ENCODE measurements at places on chromosomes 11 and 22.

- DNase-seq, result no peak
Observed at GRCh38 chr11:38005597-38005996, 1407.6 kb upstream of the RAG2 start.

- peak; percentile 95 for DNase-seq
Observed at GRCh38 chr22:19122143-19122751, at the start of gene DGCR2. DGCR2 (minus strand) TSS chr22:19122412; CDS start chr22:19122206, 206 bp downstream.

- DNase-seq, result no peak
Observed at GRCh38 chr11:74696500-74696899, 34.7 kb downstream of the CHRDL2 start.

- DNase-seq, result no peak
Observed at GRCh38 chr11:1927026-1927847, 7.7 kb downstream of the TNNT3 start.

- DNase-seq, result no peak
Observed at GRCh38 chr11:8699903-8700302, 17.3 kb downstream of the RPL27A start.

GRCh38 chr11:32171445-32171844, 80.6 kb downstream of the RCN1 start:
- no peak for DNase-seq

DNA sequence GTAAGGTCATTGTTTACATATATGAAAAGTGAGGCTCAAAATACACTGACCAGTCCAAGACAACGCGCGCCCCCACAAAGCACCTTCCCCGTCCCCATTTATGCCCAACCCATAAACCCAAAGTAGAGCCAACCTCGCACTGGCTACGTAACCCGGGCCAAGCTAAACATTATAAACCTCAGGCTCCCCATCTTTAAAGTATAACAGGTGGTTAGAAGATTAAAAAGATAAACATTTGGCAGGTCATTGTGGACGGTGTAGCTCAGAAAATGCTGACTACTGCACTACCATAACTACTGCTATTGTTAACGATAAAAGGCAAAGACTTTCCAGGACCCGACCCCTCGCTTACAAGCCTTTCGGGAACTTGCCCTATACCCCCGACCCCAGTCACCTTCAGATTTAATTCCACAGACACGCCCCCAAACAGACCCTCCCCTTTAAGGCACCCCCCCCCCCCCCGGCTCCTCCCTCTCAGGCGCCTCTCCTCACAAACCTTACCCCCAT, 470 bp downstream of the NUMA1 start:
- DNase-seq, result no peak

- no peak for DNase-seq
Observed at GRCh38 chr11:95100191-95100648, 10.6 kb downstream of the ENDOD1 start.

DNA sequence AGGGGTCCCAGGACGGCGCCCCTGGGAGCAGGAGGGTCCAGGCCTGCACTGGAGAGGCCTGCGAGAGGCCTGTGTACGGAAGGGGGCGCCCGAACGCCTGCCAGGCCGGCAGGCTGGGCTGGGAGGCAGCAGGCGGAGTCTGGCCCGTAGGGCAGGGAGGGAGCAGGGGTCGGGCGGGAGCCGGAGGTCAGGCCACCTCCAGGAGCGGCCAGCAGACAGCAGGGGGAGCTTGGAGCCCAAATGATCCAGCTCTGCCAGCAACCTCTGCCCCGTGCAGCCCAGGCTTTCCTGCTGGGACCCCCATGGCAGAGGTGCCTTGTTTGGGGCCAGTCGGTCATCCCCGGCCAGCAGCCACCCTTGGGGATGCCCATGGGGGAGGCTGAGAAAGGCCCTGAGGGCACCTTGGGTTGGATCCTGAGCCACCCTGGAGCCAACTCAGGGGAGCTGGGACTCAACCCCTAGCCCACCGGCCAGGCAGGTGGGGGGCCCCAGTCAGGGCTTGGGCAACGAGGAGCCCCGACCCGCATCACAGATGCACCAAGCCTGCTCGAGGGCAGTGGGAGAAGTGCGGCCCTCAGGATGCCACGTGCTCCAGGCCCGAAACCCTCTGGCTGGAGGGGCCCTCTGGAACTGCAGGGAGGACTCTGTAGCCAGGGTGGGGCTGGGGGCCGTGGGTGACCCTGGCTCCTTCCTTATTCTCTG, 9.6 kb upstream of the SYT8 start:
- DNase-seq, result no peak

DNA sequence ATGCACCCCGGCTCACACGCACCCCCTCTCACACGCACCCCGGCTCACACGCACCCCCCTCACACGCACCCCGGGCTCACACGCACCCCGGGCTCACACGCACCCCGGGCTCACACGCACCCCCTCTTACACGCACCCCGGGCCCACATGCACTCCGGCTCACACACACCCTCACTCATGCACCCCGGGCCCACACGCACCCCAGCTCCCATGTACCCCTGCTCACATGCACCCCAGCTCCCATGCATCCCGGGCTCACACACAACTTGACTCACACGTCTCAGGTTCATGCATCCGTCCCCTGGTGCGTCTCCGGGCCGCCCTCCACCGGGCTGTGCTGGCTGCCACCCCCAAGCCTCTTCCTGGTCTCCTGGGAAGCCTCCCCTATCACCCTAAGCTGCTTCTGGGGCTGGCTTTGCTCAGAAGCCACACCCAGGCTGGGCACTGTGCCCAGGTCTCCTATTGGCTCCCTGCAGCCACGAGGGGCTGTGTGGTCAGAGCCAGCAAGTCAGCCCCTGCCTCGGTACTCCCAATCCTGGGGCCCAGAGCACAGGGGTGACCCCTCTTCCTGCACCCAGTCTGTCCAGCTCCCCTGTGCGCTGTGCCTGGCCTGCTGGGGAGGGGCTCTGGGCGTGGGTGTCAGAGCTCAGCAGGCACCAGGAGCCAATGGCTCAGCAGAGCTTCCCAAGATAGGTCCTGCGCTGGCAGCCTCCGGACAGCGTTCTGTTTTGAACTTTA, 16.9 kb downstream of the TSPAN4 start:
- no peak for DNase-seq

DNA sequence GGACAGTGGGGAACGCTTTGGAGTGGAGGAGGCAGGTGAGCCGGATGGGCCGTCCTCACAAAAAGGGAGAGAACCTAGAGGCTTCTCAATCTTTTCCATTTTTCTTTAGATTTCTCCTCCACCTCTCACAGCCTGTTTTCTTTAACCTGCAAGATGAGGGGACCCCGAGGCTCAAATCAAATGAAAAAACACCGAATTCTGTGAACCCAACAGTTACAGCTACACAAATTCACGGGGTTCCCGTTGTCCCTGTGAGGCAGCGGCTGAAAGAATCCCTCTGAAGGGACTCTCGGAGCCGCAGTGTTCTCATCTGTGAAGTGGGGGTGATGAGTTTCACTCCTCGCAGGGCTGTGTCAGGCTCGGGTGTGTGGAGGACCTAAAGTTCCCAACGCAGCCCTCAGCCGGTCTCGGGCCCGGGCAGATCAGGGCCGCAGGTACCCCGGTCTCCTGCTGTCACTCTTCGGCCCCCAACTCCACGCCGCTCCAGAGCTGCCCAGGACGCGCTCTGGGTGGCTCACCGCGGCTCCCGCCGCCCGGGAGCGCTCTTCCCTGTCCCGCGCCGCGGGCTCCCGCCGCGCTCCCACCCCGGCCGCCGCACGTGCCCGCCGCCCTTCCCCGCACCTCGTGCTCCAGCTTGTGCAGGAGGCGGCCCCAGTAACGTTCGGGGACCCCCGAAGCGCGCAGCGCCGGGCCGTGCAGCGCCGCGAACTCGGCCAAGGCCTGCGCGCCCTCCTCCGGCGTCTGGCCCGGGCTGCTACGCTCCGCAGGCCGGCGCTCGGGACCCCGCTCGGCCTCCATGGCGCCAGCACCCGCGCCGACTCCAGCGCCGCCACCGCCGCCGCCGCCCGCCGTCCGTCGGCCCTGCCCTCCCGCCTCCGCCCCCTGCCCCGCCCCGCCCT, at the start of gene TTLL12:
Gene TTLL12 (minus strand): TSS at position 863 of the 899 bp plus-strand sequence. CDS start 65 bp downstream, at position 798.
- peak; percentile 52 for DNase-seq

- no peak for DNase-seq
Observed at GRCh38 chr11:74094393-74094792, 76.4 kb downstream of the C2CD3 start.

DNA sequence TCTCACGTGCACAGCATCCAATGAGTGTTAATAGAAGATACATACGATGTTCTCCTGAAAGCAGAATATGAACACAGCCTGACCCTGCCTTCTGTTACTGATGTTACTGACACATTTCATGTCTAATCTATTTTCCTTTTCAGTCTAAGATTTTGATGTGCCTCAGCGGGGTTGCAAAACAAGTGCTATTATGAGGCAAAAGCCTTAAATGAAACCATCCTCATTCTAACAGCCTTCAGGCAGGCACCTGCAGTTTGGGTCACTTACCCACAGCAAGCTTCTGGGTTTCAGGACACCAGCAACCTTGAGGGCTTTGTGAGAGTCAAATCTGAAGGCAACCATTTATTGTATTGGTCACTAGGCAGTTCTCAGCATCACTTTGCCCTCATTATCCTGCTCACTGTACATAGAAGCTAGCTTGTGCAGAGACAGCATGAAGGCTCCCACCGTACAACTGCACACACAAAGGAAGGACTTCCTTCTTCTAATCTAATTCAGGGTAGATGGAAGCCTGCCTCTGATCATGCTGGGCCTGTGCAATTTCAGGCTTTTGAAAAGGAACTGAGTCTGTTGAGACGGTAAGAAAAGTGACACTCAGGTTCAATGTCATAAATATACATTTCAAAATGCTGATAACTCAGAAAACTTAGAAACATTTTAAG, 183.2 kb upstream of the PITPNB start:
- DNase-seq, result no peak

DNA sequence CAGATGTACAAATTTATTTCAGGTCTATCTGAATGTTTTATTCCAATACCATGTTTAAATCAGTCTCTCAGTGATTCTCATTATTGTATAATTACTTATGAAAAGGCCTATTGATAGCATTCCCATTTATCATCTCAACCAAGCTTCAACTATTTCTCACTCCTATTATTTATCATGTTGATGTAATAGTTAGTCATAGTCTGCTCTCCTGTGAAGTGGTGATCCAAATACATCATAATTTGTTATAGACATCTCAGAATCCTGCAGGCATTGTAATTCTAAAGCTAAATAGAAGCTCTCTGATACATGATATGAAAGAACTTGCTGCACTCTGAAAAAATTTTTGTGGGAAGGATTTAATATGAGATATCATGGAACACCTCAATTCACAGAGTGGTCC, 21.8 kb upstream of the OR8G1 start:
- DNase-seq, result no peak

GRCh38 chr11:70860888-70861287, 391.5 kb downstream of the SHANK2 start:
- no peak for DNase-seq

- no peak for DNase-seq
Observed at GRCh38 chr22:47371263-47372090, 609.0 kb downstream of the TBC1D22A start.

DNA sequence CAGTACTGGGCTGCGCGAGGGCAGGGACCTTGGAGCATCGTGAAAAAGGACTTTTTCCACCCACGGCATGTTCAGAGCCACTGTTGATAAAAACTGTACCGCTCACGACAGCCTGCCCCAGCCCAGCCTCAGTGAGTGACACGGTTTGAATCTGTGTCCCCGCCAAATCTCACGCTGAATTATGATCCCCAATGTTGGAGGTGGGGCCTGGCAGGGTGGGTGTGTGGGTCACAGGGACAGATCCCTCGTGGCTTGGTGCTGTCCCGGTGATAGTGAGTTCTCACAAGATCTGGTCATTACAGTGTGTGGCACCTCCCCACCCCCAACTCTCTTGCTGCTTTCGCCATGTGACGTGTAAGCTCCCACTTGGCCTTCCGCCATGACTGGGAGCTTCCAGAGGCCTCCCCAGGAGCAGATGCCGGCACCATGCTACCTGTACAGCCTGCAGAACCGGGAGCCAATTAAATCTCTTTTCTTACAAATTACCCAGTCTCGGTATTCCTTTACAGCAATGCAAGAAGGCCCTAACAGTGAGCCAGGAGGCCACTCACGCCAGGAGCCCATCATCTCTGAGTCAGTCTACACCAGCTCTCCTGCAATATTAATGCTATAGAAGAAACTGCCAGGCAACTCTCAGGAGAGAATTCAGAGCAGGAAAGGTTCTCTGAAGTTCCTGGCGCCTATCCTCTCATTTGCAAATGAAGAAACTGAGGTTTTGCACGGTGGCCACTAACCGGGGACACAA, 1.3 kb downstream of the TOLLIP start:
- DNase-seq, result no peak

DNA sequence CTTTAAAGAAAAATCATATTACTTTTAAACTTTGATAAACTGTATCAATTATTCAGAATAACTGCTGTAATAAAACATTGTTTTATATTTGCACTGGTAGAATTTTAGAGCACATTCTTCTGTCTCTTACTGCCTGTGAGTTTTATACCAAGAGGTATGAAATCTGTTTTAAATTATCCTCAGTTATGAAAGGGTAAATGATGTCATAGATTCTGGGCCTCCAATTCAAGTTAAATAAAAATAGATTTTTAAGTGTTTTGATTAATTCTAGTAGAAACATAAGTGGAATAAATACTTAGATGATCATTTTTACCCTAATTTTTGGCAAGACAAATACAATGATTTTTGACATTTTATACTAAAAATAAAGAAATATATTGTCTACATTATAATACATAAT, 93.0 kb downstream of the GUCY1A2 start:
- DNase-seq, result no peak

DNA sequence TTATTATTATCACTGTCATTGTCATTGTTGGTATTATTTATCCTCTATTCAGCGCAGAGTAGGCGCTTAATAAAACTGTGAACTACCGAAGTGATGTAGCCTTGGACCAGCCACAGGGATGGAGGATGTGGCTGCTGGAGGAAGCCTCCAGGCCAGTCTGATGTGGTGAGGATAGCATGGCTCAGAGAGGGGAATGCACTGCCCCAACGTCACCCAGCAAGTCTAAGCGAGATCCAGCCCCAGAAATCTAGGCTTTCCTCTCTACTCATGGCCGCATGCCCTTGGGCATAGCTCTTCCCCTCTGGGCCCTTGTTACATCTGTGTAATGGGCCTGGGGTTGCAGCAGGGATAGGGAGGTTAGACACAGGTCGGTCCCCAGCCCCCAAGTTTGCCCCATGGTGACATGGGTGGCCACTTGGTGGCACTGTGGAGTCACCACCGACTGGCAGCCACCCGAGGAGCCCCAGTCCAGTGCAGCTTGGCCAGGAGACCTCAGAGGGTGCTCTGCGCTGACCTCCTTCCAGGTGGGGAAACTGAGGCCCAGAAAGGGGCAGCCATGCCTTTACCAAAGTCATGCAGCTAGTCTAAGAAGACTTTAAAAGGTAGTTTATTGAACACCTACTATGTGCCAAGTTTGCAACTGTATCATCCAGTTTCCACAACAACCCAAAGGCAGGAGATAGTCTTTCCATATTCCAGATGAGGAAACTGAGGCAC, 395.7 kb downstream of the MN1 start:
- DNase-seq, result no peak

DNA sequence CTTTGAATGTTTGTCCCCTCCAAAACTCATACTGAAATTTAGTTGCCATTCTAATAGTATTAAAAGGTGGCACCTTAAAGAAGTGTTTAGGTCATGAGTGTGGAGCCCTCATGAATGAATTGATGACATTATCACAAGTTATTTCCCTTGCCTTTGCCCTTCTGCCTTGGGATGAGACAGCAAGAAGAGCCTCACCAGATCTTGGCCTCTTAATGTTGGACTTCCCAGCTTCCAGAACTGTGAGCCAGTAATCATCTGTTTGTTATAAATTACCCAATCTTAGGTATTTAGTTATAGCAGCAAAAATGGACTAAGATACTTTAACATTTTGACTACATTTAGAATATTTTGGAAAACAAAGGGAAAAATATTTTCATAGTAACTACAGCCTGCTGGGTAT, 371.0 kb downstream of the JRKL start:
- DNase-seq, result no peak
